Left ventricle myocardium inferior (tissue), 1 donor: ENCODE measurements at places on chromosomes 2 and 18. TPM values are rescaled to one million over a fixed set of nuclear protein-coding genes. Genes with fewer than 3 reads are reported as not detected.

Gene CYTIP
- 0.82 TPM for total RNA-seq

Gene C1QL2
- not detected for total RNA-seq

Gene HOXD3
- total RNA-seq = not detected

Gene NCOA1
- 26.9 TPM for total RNA-seq

DNA sequence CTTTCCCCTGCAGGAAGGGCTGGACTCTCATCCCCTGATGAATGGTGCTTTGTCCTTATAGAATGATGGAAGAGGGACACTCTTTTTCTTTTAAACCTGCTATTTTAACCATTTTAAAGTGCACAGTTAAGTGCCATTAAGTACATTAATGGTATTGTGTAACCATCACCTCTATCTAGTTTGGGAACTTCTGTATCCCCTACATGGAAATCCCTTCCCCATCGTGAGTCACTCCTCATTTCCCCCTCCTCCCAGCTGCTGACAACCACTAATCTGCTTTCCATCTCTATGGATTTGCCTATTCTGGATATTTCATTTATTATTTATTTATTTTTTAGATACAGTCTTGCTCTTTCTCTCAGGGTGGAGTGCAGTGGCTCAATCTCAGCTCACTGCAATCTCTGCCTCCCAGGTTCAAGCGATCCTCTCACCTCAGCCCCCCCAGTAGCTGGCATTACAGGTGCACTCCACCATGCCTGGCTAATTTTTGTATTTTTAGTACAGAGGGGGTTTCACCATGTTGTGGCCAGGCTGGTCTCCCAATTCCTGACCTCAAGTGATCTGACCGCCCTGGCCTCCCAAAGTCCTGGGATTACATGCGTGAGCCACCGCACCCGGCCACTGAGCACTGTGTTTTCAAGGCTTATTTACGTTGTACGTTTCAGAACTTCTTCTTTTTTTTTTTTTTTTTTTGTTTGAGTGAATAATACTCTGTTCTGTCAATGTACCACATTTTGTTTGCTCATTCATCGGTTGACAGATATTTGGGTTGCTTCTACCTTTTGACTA is 15.8 kb downstream of the DGKD start:
- no peaks in the 10 kb centered on the region for H3K36me3 ChIP-seq
- peaks cover 16% of the 10 kb centered on the region for H3K4me1 ChIP-seq
- no peaks in the 10 kb centered on the region for H3K27me3 ChIP-seq
- DNase-seq = no peak

DNA sequence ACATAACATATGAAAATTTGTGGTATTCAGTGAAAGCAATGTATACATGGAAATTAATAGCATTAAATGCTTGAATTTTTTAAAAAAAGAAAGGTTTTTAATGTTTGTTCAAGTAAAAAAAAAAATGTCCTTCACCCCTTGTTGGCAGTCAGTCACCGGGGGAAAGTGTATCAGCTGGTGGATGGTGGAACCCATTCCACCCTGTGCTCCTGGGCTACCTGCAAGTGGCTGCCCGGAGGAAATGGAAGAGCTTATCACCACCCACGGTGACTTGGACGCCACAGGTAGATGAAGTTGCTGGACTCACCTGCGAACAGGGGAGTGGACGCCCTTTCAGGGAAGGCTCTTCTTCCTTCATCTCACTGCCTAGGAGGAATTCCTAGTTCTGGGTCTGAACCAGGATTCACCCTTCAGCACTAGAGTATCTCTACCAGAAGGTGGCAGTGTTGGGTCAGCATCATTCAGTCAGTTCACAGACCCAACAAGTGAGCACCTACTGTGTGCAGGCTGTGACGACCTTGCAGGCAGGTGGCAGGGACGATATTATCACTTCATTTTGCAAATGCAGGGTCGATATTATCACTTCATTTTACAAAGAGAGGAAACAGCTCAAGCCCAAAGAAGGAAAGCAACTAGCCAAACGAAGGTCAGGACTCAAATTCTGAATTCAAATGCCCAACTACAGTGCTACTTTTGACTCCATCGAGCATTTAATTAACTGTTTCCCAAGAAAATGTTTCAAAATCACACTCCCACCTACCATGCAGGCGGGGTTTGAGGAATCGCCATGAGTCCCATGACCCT is 35.8 kb downstream of the CIB4 start:
- no peak overlapping the region for H3K4me3 ChIP-seq
- H3K27me3 ChIP-seq = peaks cover 79% of the 10 kb centered on the region
- H3K27ac ChIP-seq = no peak overlapping the region

DNA sequence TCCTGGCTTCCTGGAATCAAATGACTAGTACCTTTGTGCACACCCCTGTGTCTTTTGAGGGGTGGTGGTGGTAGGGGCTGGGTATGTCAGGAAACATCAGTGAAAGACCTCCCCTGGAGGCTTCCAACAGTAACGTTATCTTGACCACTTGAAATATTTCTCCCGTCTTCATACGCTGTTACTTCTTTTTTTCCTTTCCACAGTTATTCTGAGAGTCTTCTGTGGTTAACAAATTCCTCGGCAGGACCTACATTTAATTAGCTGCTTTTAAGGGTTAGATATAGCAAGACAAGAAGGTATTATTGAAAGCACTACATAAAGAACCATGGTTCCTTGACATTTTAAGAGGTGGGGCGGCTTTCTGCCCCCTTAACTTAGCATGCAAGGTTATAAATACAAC is 34.6 kb downstream of the UGP2 start:
- no peak overlapping the region for H3K4me3 ChIP-seq
- H3K27me3 ChIP-seq = no peaks in the 10 kb centered on the region
- peak overlapping the region; percentile 68 for H3K27ac ChIP-seq
- no peak for DNase-seq

- H3K4me1 ChIP-seq = peaks cover 34% of the 10 kb centered on the region
- peak overlapping the region; percentile 39 for H3K27ac ChIP-seq
- H3K4me3 ChIP-seq = no peak overlapping the region
- H3K36me3 ChIP-seq = no peaks in the 10 kb centered on the region
- H3K27me3 ChIP-seq = peaks cover 9% of the 10 kb centered on the region
These were observed 32.3 kb upstream of the COL6A3 start for GRCh38 chr2:237446338-237446665.

GRCh38 chr2:26822877-26823276 is 25.1 kb upstream of the DPYSL5 start:
- H3K36me3 ChIP-seq = no peaks in the 10 kb centered on the region
- H3K27me3 ChIP-seq = peaks cover 10% of the 10 kb centered on the region
- H3K4me1 ChIP-seq = no peaks in the 10 kb centered on the region
- H3K27ac ChIP-seq = no peak overlapping the region

DNA sequence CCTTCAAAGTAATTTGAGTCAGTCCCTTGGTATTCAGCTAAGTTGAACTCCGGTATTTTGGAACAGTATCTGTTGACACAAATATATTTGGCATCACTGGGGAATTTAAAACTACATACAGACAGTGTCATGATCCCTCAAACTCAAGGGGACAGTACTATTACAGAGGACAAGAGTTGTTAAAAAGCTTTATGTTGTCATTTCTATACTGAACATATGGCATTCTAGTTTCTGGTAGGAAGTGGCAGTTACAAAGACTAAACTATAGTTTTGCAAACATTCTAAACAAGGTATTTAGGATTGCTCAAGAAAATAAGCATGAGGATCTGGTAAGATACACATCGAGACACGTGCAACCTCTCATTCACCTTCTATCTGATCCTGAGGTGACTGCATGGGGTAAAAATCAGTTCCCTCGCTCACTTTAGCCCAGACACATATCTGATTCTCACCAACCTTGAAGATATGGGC is 16.6 kb upstream of the CCNYL1 start:
- no peak overlapping the region for H3K27ac ChIP-seq
- peaks cover 11% of the 10 kb centered on the region for H3K4me1 ChIP-seq
- no peak overlapping the region for H3K4me3 ChIP-seq

DNA sequence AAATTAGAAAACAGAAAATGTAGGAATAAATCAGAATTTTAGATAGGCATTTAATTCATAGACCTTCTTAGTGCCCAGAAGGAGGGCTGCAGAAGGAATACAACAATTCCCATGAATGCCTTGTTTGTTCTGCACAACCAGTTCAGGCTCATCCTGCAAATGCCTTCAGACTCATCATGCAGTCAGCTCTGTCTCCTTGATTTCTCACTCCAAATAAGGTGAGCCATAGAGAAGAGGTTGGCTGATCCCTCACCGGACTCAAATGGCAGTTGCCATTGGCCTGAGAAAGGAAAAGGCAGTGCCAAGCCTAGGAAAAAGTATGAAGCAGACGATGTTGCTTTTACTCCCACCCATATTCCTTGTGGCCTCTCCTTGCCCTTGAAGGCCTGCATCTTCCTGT is 50.3 kb downstream of the DSC3 start:
- H3K27me3 ChIP-seq = peaks cover 8% of the 10 kb centered on the region
- no peak for DNase-seq
- H3K4me3 ChIP-seq = no peak overlapping the region
- no peaks in the 10 kb centered on the region for H3K36me3 ChIP-seq
- H3K27ac ChIP-seq = no peak overlapping the region

- no peak for DNase-seq
- peaks cover 36% of the 10 kb centered on the region for H3K4me1 ChIP-seq
- no peak overlapping the region for H3K4me3 ChIP-seq
- no peaks in the 10 kb centered on the region for H3K27me3 ChIP-seq
These were observed 454.6 kb upstream of the TRIB2 start for GRCh38 chr2:12261986-12262680.

DNA sequence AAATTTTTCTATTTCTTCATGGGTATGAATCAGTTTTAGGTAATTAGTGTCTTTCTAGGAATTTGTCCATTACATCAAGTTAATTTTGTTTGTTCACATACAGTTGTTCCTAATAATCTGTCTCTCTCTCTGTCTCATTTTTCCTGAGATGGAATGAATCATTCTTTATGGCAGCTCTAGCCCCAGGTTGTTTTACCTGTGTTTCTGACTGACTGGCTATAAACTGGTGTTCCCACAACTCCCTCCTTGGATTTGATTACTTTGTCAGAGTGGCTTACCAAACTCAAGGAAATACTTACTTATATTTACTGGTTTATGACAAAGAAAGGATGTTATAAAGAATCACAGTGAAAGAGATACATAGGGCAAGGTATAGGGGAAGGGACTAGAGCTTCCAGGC is 15.1 kb downstream of the ADNP2 start:
- no peaks in the 10 kb centered on the region for H3K27me3 ChIP-seq
- no peak overlapping the region for H3K4me3 ChIP-seq
- no peak for DNase-seq
- H3K27ac ChIP-seq = no peak overlapping the region
- peaks cover 9% of the 10 kb centered on the region for H3K4me1 ChIP-seq

DNA sequence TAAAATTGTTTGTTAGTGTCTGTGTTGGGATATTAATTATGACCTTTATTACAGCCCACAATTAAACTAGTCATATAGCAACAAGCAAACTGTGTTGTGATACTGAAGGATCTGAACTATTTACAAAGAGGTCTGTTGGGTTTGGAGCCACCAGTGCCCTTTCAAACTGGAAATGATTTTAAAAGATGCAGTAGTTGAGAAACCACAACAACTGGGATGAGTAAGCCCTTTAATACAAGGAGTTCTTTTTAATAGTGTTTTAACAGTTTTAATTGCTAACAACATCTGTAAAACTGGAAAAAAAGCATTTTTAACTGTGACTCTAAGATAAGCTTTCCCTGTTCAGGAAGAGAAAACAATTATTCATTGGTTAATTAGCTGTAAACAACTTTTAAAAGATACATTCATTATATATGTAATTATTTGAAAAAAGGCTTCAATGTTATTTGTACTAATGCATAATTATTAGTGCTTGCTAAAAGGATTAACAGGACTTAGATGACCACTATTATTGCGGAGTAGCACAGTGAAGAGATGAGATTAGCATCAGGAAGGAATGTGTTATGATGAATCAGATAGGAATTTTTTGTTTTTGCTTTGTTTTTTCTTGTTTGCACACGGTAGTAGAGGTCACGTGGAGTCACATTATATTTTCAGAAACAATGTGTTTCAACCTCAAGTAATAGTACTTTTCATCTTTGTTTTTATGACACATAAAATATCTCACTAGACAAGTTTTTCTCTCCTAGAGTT is 392.7 kb upstream of the FANCL start:
- H3K36me3 ChIP-seq = no peaks in the 10 kb centered on the region
- no peak for DNase-seq
- no peaks in the 10 kb centered on the region for H3K27me3 ChIP-seq

DNA sequence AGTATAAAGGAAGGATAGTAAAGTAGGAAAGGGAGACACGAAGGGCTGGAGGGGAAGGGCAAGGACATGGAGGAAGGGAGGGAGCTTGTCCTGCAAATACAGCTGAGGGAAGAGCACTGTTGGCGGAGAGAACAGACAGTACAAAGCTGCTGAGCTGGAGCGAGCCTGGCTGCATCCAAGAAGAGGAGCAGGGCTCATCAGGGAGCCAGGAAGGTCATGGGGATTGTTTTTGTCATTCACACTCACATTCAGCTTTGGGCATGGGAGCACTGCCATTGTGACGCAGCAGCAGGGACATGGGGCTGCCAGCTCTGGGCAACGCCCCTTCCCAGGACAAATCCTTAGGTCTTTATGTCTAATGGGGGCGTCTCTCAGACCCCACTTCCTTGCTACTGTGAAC is 125.1 kb downstream of the COPS8 start:
- H3K36me3 ChIP-seq = no peaks in the 10 kb centered on the region
- peak; percentile 35 for DNase-seq
- H3K27me3 ChIP-seq = no peaks in the 10 kb centered on the region
- H3K27ac ChIP-seq = peak overlapping the region; percentile 78
- peaks cover 48% of the 10 kb centered on the region for H3K4me1 ChIP-seq
- no peak overlapping the region for H3K4me3 ChIP-seq

GRCh38 chr2:152506843-152507242 is 171.9 kb downstream of the FMNL2 start:
- H3K4me1 ChIP-seq = peaks cover 15% of the 10 kb centered on the region
- H3K36me3 ChIP-seq = no peaks in the 10 kb centered on the region
- no peak for DNase-seq
- no peak overlapping the region for H3K27ac ChIP-seq
- H3K27me3 ChIP-seq = no peaks in the 10 kb centered on the region
- no peak overlapping the region for H3K4me3 ChIP-seq

- peaks cover 68% of the 10 kb centered on the region for H3K4me1 ChIP-seq
- no peak for DNase-seq
- no peaks in the 10 kb centered on the region for H3K27me3 ChIP-seq
These were observed 66.6 kb downstream of the MYOM1 start for GRCh38 chr18:3153107-3153704.

- no peak overlapping the region for H3K27ac ChIP-seq
- H3K27me3 ChIP-seq = peaks cover 62% of the 10 kb centered on the region
- DNase-seq = no peak
- no peaks in the 10 kb centered on the region for H3K36me3 ChIP-seq
These were observed 1.4 kb downstream of the TM4SF20 start for GRCh38 chr2:227377467-227378351.

GRCh38 chr2:73004466-73004865 is 67.0 kb downstream of the SFXN5 start:
- no peak overlapping the region for H3K4me3 ChIP-seq
- no peaks in the 10 kb centered on the region for H3K4me1 ChIP-seq
- H3K36me3 ChIP-seq = peaks cover 25% of the 10 kb centered on the region
- no peak overlapping the region for H3K27ac ChIP-seq
- DNase-seq = no peak
- no peaks in the 10 kb centered on the region for H3K27me3 ChIP-seq

GRCh38 chr2:121078899-121079298 is 206.1 kb downstream of the TFCP2L1 start:
- H3K27me3 ChIP-seq = peaks cover 83% of the 10 kb centered on the region
- no peaks in the 10 kb centered on the region for H3K36me3 ChIP-seq
- DNase-seq = no peak
- H3K4me1 ChIP-seq = peaks cover 3% of the 10 kb centered on the region
- H3K27ac ChIP-seq = no peak overlapping the region
- no peak overlapping the region for H3K4me3 ChIP-seq

- no peak overlapping the region for H3K27ac ChIP-seq
- H3K36me3 ChIP-seq = no peaks in the 10 kb centered on the region
- no peaks in the 10 kb centered on the region for H3K27me3 ChIP-seq
- H3K4me3 ChIP-seq = no peak overlapping the region
- no peak for DNase-seq
These were observed 81.8 kb downstream of the RAPGEF4 start for GRCh38 chr2:172817411-172817810.
